ENCODE measurements at places on chromosomes 1 and 21.
A peak's percentile ranks its signal among the peaks of the same experiment; 100 is the strongest.

DNA sequence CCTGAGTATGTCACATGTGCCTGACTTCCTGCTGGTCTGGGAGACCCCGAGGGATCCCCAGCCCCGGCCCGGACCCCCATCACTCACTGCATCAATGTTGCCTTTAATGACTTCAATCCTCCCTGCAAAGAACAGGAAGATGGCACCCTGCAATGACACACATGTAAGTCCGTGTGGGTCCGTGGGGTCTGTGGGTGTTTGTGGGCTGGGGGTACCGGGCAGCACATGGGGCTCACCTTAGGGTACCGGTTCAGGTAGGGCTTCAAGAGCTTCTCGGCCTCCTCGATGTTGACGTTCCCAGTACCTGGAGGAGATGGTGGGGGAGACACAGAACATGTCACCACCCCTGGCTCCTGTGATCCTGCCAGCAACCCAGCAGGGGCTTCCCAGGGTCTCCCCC, 28.1 kb downstream of the TTC39A start:
- DNase-seq: no peak

DNA sequence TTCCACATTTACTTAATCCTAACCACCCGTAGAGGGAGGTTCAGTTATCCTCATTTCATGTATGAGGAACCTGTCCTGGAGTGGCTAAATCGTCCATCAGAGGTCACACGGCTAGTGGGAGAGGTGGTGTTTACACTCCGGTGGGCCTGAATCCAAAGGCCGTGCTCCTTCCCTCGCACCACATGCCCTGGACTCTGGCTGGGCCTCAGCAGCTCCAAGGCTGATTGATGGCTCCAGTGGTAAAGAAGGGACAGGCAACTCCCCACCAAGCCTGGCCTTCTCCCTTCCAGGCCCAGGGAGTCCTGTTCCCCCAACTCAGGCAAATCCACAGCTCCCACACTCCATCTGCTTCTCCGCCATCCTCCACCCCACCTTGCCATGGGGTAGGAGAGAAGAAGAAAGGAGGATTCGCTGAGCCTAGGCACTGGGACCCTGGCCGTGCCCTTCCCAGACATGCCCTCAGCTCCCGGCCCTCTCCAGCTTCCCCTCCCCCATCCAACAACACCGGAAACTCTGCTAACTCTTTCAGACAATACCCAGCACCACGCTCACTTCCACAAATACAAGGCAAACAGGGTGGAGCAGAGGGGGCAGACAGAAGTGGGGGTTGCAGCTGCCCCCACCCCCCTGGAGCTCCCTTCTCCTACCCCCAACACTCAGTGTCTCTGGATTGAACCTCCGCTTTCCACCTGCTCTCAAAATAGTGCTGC, 10.9 kb downstream of the ARHGEF2 start:
- no peak for DNase-seq

DNA sequence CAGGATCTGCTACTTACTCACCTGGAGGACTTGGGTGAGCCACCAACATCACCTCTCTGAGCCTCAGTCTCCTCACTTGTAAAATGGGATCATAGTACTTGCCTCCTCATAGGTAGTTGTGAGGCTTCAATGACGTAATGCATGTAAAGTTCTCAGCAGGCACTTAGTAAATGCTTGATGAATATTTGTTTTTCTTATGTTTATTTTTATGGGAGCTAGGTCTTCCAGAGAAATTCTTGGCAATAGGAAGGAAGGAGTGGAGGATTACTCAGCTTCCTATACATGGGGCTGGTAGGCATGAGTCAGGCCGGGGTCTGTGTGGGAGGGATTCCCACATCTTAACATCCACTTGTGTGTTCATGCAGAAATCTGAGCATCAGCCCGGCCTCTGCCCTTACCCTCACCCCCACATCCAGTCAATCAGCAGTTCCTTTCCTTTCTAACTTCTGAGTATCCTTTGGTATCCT, 95.4 kb upstream of the USP24 start:
- DNase-seq: peak; percentile 46

DNA sequence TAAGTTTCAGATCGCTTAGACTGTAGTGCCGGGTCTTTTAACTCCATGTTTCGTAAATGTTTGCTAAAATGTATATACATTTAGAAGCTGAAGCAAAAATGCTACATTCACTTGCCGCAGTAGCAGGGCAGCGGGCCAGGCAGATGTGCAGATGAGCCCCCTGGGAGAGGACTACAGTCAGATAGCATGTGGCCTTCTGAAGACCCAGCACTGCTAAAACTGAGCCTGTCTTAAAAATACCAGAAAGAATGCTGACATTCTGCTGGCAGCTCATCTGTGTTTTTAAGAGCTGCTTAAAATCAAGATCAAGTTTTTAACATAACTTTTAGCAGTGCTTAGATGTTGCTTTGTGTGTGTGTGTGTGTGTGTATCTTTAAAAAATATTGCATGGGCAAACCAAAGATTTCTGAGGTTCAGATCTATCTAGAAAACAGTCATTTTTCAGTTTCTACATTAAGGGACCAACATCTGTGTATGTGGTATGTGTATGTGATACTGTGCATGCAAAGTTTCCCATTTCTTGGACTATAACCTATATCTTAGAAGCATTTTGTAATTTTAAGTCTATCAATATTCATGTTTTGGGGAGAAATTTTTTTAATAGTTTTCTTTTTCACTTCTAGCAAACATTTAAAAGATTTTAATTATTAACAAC, 31.7 kb downstream of the CHRM3 start:
- no peak for DNase-seq

DNA sequence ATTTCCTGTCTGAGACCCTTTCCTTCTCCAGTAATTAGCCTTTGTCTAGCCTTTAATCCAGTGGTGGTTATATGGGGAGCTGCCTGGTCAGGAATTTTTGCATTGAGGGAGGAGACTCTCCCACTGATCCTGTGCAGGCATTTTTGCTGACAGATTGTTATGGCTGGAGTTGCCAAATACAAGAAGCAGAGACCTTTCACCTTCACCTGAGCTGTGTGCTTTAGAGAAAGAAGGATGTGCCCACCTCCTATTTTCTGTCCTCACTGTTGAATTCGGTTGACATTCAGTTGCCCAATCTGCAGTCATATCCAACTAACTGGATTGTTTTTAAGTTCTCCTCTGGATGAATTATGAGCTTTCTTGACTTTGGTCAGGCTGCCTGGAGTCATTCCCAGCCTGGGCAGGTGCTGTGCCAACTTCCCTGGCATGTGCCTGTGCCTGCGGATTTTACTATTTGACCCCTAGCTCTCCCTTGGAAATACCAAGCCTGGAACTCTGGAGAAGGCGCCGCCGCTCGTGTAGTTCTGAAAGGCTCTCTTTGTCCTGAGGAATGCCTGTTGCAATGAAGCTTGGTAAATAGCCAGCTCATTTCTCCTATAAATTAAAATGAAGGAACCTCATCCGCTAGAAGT, 143.9 kb downstream of the NOS1AP start:
- no peak for DNase-seq

DNA sequence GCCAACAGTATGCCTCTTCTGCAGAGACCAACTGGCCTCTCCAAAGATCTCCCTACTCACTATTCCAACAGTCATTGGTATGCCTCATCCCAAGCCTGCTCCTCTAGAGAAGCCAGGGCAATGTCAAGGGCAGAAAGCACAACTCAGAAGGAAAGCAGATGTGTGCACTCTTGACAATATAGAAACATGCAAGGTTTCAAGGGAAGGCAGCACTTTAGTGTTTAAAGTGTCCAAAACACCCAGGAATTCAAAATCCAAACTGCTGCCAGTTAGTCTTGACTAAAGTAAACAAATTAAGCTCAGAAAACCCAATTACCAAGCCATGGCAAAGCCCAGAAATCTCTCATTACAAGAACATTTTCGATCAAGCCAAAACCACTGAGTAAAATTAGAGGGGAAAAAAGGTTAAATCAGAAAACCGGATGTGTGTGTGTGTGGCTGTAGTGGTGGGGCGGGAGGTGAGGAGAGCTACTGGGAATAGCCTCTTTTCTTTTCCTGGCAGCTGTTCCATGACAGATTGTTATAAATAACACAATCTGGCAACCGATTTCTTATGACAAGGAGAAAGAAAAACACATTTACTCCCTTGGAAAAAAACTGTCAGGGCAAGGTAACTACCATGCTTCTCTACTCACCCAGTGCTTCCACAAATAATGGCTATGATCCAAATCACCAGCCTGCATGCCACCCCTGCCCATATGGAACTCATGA, 39.2 kb downstream of the EIF2B3 start:
- DNase-seq: no peak
